ENCODE measurements at places on chromosomes 5 and 9.

GRCh38 chr5:89241186-89241585 lies 358.2 kb upstream of the MEF2C start:
- no peak for DNase-seq

- DNase-seq = no peak
Measured at GRCh38 chr9:123996731-123997421, 14.7 kb upstream of the LHX2 start.

DNA sequence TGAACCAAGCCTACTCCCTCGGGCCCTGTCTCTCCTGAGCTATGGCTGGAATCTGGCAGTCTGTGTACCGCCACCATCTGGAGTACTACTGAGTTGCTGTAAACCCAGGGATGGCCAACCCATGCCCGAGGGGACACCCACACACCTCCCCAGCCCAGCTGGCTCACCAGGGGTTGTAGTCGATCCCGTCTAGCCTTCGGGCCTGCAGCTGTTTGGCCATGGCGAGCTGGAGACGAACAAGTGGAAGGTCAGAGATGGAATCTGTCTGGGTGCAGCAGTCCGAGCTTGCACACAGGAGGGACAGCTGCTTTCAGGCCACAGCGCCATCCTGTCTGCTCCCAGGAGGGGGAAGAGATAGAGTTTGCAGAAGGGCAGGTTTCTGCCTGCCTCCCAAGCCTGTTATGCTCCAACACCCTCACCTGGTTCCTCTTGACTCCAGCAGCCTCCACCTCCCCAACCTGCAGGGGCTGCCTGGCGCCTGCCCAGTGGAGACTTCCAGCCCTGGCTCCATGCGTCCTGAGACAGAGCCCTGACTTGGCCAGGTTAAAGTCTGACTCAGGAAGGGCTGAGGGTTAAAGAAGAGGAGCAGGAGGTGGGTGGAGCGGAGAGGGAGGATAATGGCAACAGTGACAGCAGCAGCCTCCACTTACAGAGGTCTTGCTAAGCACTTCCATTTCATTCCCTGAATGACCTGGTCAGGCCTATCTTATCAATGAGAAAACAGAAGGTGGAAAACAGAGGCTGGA lies 15.8 kb upstream of the SPOUT1 start:
- DNase-seq = no peak

GRCh38 chr9:111691672-111692329 lies 30.4 kb downstream of the GNG10 start:
- no peak for DNase-seq

DNA sequence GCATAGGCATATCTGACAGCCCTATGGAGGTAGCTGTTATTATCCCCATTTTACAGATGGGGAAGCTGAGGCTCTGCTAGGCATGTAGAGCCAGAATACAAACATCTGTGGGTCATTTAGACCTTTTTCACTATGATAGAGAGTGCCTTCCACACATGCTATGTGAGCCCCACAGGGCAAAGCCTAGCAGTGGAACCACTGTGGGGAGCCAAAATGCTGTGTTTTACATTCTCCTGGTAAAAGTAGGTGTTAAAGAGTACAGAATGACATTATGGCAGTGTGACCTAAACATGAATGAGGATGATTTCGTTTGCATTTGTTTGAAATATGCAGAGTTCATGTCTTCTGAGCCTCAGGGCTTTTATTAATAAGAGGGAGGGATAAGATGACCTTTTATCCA lies 265.2 kb downstream of the MAST4 start:
- DNase-seq = no peak

DNA sequence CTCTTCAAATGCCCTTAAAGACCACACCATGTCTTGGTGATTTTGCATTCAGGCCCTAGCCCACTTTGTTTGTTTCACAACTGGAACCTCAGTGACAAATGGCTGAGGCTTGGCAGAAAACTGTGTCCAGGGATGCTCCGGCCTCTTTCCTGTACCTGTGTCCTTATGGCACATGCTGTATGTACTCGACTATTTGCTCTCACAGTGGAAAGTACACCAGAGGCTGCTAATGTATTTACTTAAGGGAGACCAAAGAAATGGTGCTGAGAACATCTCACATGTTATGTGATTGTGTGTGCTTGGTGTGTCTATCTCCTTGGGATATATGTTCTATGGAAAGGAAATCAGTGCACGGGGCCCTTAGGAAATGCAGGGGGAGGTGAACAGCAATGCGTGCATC lies 263.3 kb downstream of the GADD45G start:
- DNase-seq = no peak

- DNase-seq = no peak
Measured at GRCh38 chr5:35608881-35609779, 8.5 kb upstream of the SPEF2 start.

- no peak for DNase-seq
Measured at GRCh38 chr9:15158064-15158463, 149.0 kb downstream of the TTC39B start.

- DNase-seq = no peak
Measured at GRCh38 chr9:35757226-35757891, 3.3 kb upstream of the MSMP start.

- no peak for DNase-seq
Measured at GRCh38 chr9:1253064-1253979, 203.2 kb downstream of the DMRT2 start.

DNA sequence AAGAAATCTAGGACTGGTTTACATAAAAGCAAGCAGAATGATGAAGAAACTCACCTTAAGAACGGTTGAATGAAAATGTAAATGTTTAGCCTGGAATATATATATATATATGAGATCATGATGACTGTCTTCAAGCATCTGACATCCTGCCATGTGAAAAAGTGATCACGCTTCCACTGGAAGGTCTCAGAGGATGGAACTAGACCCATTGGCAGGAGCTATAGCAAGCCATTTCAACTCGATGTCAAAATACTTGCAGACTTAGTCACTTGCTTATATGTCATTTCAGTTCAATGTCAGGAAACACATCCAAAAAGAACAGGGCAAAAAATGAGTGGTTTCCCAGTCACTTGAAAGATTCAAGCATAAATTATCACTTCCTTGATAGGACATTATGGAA lies 22.2 kb upstream of the TMEM161B start:
- DNase-seq = no peak

GRCh38 chr9:126788634-126789349 lies 16.0 kb upstream of the ZBTB43 start:
- no peak for DNase-seq

GRCh38 chr5:6235726-6236125 lies 142.6 kb downstream of the MED10 start:
- DNase-seq = no peak

Measured in activated CD4-positive, CD25-positive, alpha-beta regulatory T cell treated with anti-CD3 and anti-CD28 coated beads, Interleukin-2, amount 50 U/mL, for 16 hours (primary cell).